Right hindlimb (tissue), 1 donor: ENCODE measurements at places on chromosomes 2 and 18.

DNA sequence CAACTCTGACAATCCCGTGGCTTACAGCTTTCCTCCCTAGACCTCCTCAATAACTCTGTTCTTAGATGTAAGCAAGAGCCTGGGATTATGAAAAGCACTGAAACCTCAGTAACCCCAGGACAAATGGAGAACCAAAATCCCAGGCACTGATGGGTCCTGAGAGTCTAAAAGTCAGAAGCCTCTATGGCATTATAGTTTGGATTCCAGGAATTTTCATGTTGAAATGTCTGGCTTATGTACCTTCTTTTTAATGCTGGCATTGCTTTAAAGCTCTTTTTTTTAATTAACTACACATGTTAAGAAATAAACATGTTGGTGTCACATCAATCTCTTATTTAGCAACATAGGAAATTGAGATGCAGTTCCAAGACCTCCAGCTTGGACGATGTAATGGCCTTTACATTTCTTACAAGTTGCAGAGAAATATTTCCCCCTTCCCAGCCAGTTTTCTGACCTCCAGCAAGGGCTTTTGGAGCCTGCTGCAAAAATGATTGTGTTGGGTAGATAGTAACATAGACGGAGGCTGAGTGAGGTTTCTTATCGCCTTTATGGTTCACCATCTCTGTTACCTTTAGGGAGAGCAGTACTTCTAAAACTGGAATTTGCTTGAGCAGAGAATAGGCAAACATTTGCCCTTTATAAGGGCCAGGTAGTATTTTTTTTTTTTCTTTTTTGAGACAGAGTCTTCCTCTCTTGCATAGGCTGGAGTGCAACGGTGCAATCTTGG is 84.8 kb upstream of the RASGRP3 start:
- DNase-seq, result no peak

DNA sequence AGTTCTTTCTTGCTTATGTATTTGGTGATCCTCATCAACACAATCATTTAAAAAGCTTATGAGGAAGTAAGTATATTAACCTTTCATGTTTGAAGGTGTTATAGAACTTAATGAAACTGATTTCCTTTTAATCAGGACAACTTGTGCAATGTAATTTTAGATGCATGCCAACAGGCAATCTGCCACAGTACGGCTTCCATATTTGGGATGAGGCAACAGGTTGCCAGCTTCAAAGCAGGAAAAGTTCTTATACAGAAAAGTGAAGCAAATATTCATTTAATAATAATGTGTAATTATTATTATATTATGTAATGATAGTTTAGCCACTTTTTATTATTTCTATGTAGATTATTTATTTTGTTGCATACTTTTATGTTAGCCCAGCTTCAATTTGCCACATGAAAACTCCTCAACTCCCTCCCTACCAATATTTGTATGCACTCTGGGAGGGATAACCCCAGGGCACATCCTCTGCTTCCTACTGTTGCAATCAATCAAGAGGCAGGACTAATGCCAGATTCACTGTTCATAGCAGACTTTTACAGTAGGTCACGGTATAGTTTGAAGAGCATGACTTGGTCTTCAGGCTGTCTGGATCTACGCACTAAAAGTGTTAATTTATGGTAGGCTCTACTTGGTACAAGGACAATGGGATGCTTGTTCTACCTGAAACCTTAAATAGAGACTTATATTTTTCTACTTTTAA is 277.2 kb downstream of the AGPS start:
- peak; percentile 58 for DNase-seq

- no peak for DNase-seq
These were observed 22.9 kb upstream of the ASB1 start for GRCh38 chr2:238403632-238404405.

GRCh38 chr2:240131296-240131695 is 4.8 kb downstream of the COPS9 start:
- no peak for DNase-seq

- no peak for DNase-seq
These were observed 10.0 kb downstream of the EPG5 start for GRCh38 chr18:45957100-45957499.
